ENCODE measurements at places on chromosomes 3 and 15.

GRCh38 chr15:41647262-41647661, 12.9 kb upstream of the MGA start:
- DNase-seq, result no peak

GRCh38 chr3:59006634-59007517, 42.9 kb downstream of the CFAP20DC start:
- no peak for DNase-seq

- no peak for DNase-seq
Measured at GRCh38 chr3:98109807-98110549, 20.5 kb upstream of the OR5H1 start.

DNA sequence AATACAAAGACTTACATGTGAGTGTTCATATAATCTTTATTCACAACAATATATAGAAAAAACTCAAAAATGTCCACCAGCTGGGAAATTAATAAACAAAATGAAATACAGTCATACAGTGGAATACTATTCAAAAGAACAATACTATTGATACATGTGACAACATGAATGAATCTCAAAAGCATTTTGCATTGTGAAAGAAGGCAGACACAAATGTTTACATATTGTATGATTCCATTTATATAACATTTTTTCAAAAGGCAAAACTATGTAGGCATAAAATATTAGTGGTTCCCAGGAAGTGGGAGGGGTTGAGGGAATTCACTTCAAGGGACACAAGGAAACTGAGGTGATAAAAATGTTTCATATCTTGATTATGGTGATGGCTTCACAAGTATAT, 303.2 kb downstream of the CTNNB1 start:
- no peak for DNase-seq

GRCh38 chr3:47536221-47536891, 22.8 kb upstream of the ELP6 start:
- DNase-seq, result no peak

DNA sequence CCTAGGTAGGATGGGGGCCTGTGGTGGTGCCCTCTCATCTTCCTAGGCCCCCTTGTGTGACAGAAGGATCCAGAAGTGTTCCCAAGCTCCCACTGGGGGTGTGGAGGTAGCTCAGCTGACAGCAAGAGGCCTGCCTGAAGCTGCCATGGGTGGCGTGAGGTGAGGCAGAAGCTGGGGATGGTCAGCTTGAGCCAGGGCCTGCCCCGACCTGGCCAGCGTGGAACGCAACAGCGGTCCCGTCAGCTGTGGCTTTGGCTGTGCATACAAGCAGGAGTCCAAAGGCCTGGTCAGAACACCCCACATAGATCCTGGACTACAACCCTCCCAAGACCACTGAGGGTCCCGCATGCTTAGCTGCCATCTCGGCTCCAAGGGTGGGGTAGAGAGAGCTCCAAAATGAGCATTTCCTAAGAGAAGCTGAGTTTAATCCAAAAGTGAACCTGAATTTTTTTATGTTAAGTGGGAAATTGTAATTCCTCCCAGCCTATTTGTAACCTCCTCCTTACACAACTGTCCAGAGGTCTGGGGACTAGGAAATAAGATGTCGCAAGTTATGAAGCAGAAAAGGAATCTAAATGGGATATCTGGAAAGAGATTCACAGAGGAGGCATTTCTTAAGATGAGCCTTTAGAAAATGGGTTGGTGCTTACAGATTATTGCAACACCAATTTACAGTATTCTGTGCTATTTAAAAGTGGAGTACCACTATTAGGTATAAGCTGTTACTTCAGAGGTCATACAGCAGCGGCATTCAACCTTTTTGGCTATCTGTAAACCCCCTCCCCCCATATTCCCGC, 9.9 kb upstream of the PLA2G4D start:
- DNase-seq, result no peak

- no peak for DNase-seq
Measured at GRCh38 chr3:133274477-133274876, 125.4 kb upstream of the BFSP2 start.

DNA sequence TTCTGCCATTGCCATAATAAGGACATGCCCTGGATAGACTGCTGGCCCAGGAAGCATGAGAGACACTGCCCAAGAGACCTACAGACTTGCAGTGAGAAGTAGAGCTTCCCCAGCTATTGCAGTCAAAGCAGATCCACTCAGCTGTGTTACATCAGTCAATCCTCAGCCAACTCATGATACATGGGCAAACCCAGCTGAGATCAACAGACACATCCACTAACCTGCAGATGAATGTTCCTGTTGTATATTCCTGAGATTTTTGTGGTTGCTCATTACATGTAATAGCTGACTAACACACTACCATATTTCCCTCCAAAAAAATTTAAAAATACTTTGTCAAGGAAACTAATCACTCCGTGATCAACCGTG, 68.6 kb downstream of the DCLK3 start:
- no peak for DNase-seq

Measured in brain pericyte (primary cell).